ENCODE measurements at places on chromosomes 6 and 20.

DNA sequence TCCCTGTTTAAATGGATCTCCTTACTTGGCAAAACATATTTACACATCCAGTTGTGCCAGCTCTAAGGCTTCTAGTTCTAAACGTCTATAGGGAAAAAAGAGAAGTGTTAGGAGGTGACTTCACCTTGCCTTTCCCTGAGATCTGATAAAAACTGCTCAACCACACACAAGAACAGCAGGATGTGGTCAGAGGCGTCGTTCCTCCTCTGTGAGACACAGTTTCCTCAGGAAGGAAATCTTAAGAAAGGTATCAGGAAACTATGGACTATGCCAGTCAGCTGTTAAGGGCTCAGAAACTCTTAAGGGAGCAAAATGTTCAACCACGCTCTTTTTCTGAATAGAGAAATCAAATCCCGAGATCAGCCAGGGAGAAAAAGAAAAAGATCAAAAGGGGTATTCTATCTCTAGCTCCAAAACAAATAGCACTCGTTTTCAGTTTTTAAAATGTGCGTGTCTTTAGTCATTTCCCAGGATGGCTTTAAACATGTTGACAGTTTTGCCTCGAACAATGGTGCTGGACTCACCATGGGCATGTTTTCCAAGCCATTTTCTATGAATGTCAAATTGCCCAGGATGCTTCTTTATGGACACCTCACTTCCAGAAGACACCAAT lies 154.5 kb downstream of the HACE1 start:
- no peak for DNase-seq

- no peak for DNase-seq
These were observed 44.9 kb upstream of the CEP85L start for GRCh38 chr6:118696271-118696670.

GRCh38 chr6:3535033-3535775 lies 78.4 kb upstream of the SLC22A23 start:
- DNase-seq: no peak

- DNase-seq: no peak
These were observed 65.0 kb upstream of the SIRPA start for GRCh38 chr20:1830240-1830639.

DNA sequence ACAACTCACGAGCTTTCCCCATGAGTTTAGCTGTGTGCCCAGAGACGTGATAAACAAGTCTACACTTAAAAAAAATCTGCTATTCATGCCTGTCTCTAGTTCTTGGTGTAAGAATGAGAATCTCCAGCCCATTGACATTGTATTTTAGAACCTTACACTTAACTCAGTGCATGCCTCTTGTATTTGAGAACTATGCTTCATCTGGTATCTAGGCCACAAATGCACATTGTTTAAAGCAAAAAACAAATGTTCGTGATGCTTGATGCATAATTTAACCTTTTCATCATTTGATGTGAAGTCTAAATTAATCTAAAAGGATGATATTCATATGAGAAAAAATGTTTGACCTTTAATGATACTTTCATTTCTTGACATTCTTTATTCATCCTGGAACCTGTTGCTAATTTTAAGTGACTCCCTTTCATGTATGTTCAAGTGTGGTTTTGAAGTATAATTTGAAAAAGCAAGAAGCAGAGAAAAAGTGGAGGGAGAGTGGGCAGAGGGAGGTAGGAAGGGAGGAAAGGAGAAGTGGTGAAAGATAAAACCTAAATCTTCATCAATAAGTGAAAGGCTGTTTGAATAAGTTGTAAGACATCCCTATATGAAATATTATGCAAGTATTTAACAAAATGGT lies 116.9 kb downstream of the PFDN4 start:
- DNase-seq: no peak

GRCh38 chr6:162670345-162670744 lies 57.2 kb downstream of the PRKN start:
- DNase-seq: no peak

DNA sequence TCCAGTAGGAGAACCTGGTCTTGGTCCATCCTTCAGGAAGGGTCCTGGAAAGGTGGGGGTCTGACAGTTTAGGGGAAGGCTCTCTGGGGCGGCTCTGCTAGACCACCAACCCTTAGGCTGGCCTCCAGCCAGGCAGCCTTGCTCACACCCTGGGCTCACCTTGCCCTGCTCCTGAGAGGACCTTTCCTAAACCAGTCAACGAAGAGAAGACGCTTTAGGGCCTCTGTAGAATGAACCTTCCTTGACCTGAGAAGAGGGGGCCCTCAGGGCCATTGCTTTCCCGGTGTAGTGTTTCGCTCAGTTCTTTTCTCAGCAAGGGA lies 1.1 kb downstream of the CDC25B start:
- DNase-seq: no peak

- no peak for DNase-seq
These were observed 130.7 kb upstream of the SIM1 start for GRCh38 chr6:100595456-100595855.

DNA sequence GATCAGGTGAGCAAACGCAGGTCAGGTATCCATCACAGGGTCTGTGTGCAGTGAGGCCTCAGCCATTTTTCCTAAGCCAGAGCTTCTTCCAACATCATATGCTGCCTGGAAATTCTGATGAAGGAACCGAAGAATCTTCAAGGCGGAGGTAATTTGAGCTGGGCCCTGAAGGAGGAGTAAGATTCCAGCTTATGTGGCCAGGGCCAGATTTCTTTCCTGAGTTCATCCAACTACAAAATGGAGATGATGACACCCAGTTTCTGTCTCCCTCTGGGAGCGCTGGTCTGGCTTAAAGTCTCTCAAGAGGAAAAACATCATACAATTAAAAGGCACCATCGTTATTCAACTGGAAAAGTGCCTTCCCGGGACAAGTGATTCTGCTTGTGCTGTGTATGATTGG lies 6.9 kb upstream of the MANBAL start:
- no peak for DNase-seq

- no peak for DNase-seq
These were observed 114.5 kb downstream of the JAG1 start for GRCh38 chr20:10559266-10559665.

DNA sequence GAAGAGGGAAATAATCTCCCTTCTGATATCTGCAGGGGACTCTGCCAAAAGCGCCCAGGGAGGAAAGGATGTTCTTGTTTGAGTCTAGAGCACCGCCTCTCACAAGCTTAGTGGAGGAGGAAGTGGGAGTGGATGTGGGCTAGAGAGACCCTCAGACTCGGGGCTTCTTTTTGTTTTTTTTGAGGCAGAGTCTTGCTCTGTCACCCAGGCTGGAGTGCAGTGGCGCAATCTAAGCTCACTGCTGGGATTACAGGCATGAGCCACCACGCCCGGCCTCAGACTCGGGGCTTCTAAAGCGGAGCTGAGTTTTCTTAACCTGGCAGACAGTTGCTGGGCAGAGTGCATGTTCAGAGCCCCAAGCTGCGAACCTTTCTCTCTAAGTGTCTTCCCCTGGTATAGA lies 310.8 kb downstream of the BMP7 start:
- no peak for DNase-seq

- DNase-seq: no peak
These were observed 338 bp downstream of the UTRN start for GRCh38 chr6:144285548-144285797.
